Activated CD8-positive, alpha-beta T cell treated with anti-CD3 and anti-CD28 coated beads, Interleukin-2, amount 10 ng/mL, durations not matched to agents 7 days and 5 days (primary cell): ENCODE measurements at places on chromosomes 3 and 15. TPM values are rescaled to one million over a fixed set of nuclear protein-coding genes. Genes with fewer than 3 reads are reported as not detected.

Gene LRTM1
- not detected for total RNA-seq

DNA sequence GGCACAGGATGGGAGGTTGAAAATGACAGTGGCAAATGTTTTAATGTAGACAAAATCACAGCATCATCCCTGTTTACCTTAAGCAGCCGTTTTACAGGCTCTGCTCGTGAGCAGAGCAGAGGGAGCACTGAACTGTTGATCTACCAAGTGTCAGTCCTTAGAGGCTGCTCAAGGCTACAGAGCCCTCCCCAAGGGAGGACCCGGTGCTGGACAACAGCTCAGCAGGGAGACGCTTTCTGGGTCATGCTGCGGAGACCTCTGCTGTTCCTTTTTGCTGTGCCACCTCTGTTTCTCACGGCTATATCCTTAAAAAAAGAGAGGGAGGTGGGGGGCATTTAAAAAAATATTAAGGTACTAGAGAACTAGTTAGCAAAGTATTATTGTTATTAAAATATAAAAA is 400.2 kb downstream of the GABRB3 start:
- no peak overlapping the region for H3K4me3 ChIP-seq
- H3K27ac ChIP-seq: no peak overlapping the region
- no peaks in the 10 kb centered on the region for H3K36me3 ChIP-seq
- DNase-seq: no peak

- no peak for DNase-seq
- H3K4me1 ChIP-seq: peaks cover 32% of the 10 kb centered on the region
- peaks cover 25% of the 10 kb centered on the region for H3K27me3 ChIP-seq
- H3K4me3 ChIP-seq: no peak overlapping the region
- H3K36me3 ChIP-seq: no peaks in the 10 kb centered on the region
These were observed 5.5 kb downstream of the DAZL start for GRCh38 chr3:16599694-16600093.

Gene GPR171
- total RNA-seq: 124 TPM

Gene TM4SF1
- not detected for total RNA-seq

Gene TRMT10C
- 26.8 TPM for total RNA-seq

DNA sequence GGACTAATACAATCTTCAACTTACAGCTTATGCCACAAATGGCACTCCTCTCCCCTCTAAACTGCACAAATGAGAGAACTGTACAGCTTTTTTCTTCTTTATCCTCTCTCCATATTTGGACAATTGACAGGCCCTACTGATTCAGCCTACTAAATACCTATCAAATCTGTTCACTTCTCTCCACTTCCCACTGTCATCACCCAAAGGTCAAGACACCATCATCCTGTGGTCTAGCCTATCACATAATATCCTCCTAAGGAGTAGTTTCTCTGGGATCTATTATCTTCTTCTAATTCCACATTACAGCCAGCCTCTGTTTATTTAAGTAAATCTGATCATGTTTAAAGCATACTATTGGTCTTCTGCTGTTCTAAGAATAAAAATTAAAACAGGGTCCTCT is 33.0 kb upstream of the SLC12A8 start:
- peaks cover 18% of the 10 kb centered on the region for H3K36me3 ChIP-seq
- H3K4me3 ChIP-seq: no peak overlapping the region
- DNase-seq: no peak
- no peak overlapping the region for H3K27ac ChIP-seq
- no peaks in the 10 kb centered on the region for H3K27me3 ChIP-seq

- DNase-seq: no peak
- H3K36me3 ChIP-seq: no peaks in the 10 kb centered on the region
- H3K27me3 ChIP-seq: peaks cover 34% of the 10 kb centered on the region
- no peak overlapping the region for H3K27ac ChIP-seq
These were observed 254.4 kb upstream of the TLE3 start for GRCh38 chr15:70351941-70352774.

Gene ARL14
- total RNA-seq: not detected

DNA sequence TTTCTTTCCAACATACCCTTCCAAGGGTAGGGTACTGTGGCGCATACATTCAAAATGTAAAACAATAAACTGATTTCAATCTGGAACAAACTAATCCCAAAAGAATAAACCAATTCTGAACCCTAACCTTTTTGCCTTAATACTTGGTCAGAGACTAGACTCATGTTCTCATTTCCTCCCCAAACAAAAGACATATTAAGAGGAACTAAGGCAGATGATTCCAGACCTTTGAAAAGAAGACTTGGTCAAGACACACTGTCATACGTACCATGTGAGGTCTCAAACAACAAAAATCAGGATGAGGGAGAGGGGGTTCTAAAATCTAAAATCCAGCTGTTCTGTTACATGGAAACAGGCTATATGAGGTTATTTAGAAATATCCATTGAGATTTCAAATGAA is 102.1 kb downstream of the RFTN1 start:
- no peak for DNase-seq
- peaks cover 46% of the 10 kb centered on the region for H3K36me3 ChIP-seq
- H3K27ac ChIP-seq: no peak overlapping the region
- peaks cover 20% of the 10 kb centered on the region for H3K4me1 ChIP-seq

DNA sequence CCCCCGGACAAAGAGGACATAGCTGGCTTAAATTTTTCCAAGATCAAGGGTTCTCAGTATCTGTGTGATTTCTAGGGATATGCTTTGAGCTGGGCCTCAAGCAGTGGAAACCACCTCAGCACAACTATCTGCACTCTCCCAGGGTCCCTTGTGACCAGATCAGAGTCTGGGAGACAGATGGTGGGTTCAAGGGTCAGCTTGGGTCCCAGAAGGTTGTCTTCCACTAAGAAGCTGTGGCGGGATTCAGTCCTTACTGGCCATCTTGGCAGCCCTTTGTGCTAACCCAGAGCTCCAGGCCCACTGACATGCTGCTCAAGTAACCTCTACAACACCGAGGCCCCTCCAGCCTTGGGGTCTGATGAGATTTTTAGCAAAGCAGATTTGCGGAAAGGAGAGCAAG is 2.7 kb downstream of the INSYN1 start:
- H3K27me3 ChIP-seq: peaks cover 31% of the 10 kb centered on the region
- H3K4me3 ChIP-seq: no peak overlapping the region
- no peak for DNase-seq
- no peaks in the 10 kb centered on the region for H3K4me1 ChIP-seq
- no peaks in the 10 kb centered on the region for H3K36me3 ChIP-seq
- H3K27ac ChIP-seq: no peak overlapping the region

Gene RASGRF1
- total RNA-seq: not detected

Gene GOLGA8S
- total RNA-seq: 1.0 TPM

DNA sequence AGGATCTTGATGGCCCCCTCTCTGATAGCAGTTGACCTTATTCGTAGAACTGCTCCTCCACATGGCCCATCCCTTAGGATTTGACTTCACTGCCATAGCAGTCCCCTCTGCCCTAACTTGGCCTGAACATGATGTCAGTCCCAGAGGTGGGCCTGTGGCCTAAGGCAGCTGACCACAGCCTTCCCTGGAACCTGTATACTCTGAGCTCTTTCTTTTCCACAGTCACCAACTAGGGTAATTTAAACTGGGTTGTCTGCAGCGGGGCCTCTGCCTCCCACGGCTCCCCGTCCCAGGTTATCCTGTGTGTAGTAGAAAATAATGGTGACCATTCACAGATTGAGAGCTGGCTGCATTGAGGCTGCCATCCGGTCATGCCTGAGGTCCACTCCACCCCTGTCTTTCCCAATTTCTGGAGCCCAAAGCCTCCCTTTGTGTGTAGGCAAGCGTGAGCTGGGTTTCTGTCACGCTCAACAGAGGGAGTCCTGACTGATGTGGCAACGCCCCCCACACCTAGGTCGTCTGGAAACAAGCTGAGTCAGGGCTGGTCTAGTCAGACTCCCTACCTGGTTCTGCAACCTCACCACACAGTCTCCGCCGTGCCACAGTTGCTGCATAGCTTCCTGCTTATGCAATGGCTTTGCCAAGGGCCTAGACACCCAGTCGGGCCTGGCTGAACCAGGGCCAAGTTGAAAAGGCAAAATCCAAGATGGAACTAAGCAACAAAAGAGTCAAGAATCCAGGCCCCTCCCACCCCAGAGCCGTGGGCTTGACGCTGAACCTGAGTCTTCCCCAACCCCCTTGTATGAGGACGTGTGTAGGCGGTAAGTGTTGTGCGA is 284.5 kb downstream of the XXYLT1 start:
- H3K4me1 ChIP-seq: no peaks in the 10 kb centered on the region
- H3K4me3 ChIP-seq: no peak overlapping the region
- peaks cover 21% of the 10 kb centered on the region for H3K27me3 ChIP-seq
- no peaks in the 10 kb centered on the region for H3K36me3 ChIP-seq
- DNase-seq: no peak

GRCh38 chr3:124459678-124460077 is 270.6 kb upstream of the UMPS start:
- H3K27me3 ChIP-seq: peaks cover 31% of the 10 kb centered on the region
- no peaks in the 10 kb centered on the region for H3K4me1 ChIP-seq
- DNase-seq: no peak
- no peaks in the 10 kb centered on the region for H3K36me3 ChIP-seq

GRCh38 chr15:43514241-43515057 is 3.0 kb upstream of the MAP1A start:
- peak overlapping the region; percentile 55 for H3K4me3 ChIP-seq
- peaks cover 38% of the 10 kb centered on the region for H3K27me3 ChIP-seq
- H3K4me1 ChIP-seq: peaks cover 81% of the 10 kb centered on the region
- H3K27ac ChIP-seq: peak overlapping the region; percentile 28

- H3K36me3 ChIP-seq: no peaks in the 10 kb centered on the region
- no peak overlapping the region for H3K4me3 ChIP-seq
- H3K4me1 ChIP-seq: no peaks in the 10 kb centered on the region
- DNase-seq: no peak
- H3K27ac ChIP-seq: no peak overlapping the region
These were observed 1264.3 kb upstream of the ALCAM start for GRCh38 chr3:104102386-104102785.

Gene CD96
- 293 TPM for total RNA-seq
